ENCODE measurements at places on chromosomes 6 and 20.

DNA sequence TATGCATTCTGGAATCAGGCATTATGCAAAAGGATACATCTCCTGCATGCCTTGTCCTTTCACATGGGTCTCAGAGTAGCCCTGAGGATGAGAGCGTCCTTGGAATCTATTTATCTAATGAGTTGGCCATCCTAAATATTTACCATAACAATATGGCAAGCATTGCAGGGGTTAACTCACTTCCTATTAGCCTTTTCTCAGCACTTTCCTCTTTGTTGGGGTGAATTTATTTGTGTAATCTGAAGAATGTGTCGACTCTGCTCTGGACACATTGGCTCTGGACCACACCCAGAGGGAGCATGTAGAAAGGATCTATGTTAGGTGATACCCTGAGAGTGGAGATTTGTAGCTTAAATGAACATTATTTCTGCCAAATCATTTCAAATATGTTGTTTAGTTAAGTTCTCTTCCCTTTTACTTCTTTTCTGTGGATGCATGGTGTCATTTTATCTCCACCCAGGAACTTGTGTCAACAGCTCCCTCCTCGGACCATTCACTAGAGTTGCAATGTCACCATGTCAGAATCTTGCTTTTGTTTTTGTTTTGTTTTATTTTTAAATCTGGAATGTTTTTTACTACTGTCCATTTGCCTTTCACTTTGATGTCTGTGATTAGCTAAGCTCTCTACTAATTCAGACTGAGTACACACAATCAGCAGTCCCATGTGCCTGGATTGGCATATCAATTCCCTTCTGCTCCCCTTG lies 757.0 kb upstream of the MMS22L start:
- peak; percentile 78 for DNase-seq
- H3K36me3 ChIP-seq: no peaks in the 10 kb centered on the region
- peaks cover 4% of the 10 kb centered on the region for H3K4me1 ChIP-seq
- no peak overlapping the region for H3K27ac ChIP-seq
- no peak overlapping the region for H3K4me3 ChIP-seq

GRCh38 chr6:26521600-26522391 lies 16.4 kb upstream of the HMGN4 start:
- H3K4me1 ChIP-seq: no peaks in the 10 kb centered on the region
- H3K36me3 ChIP-seq: no peaks in the 10 kb centered on the region
- H3K27me3 ChIP-seq: no peaks in the 10 kb centered on the region

DNA sequence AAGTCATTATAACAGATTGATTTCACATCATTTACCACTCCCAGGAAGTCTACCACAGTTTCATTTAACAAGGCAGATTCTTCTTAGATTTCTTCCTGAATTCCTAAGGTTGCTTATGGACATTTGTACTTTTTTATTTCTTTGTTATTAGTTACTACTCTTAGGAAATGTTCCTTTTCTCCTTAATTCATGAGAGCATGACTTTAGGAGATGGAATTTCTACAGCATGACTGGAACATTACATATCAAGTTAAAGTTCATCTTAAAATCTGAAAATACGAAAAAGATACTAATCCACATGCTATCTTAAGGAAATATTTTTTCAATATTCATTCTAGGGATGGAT lies 22.3 kb downstream of the CNKSR3 start:
- H3K27me3 ChIP-seq: no peaks in the 10 kb centered on the region
- no peaks in the 10 kb centered on the region for H3K4me1 ChIP-seq
- H3K36me3 ChIP-seq: no peaks in the 10 kb centered on the region
- no peak for DNase-seq
- H3K4me3 ChIP-seq: no peak overlapping the region
- no peak overlapping the region for H3K27ac ChIP-seq

GRCh38 chr20:9792674-9793073 lies 46.2 kb downstream of the PAK5 start:
- H3K4me1 ChIP-seq: no peaks in the 10 kb centered on the region
- no peak overlapping the region for H3K27ac ChIP-seq
- no peaks in the 10 kb centered on the region for H3K36me3 ChIP-seq
- H3K27me3 ChIP-seq: no peaks in the 10 kb centered on the region

DNA sequence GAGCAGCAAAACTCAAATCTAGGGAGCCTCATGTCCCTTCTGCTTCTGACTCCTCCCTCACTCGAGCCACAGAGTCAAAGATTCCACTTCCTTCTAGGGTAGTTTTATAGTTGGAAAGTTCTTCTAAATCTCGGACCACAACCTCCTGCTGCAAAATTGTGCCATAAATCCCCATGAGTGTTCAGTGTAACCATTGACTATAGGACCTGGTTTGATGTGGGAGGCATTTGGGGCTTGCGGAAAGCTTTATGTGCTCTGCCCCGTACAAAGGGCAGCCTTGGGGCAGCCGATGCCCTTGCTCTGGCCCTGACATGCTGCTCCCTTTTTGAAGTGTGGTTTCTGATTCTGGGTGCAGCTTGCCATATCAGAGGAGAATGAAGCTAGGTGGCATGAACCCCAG lies 43.6 kb upstream of the IER3 start:
- H3K36me3 ChIP-seq: no peaks in the 10 kb centered on the region
- no peak for DNase-seq
- no peak overlapping the region for H3K4me3 ChIP-seq
- H3K27me3 ChIP-seq: peaks cover 2% of the 10 kb centered on the region

- DNase-seq: no peak
- no peaks in the 10 kb centered on the region for H3K27me3 ChIP-seq
- no peak overlapping the region for H3K4me3 ChIP-seq
- H3K27ac ChIP-seq: no peak overlapping the region
- H3K4me1 ChIP-seq: peaks cover 2% of the 10 kb centered on the region
Measured at GRCh38 chr6:10721850-10722569, 860 bp upstream of the TMEM14C start.

- no peak overlapping the region for H3K4me3 ChIP-seq
- no peak overlapping the region for H3K27ac ChIP-seq
- H3K27me3 ChIP-seq: no peaks in the 10 kb centered on the region
Measured at GRCh38 chr6:25560865-25561264, 91.2 kb upstream of the SCGN start.

DNA sequence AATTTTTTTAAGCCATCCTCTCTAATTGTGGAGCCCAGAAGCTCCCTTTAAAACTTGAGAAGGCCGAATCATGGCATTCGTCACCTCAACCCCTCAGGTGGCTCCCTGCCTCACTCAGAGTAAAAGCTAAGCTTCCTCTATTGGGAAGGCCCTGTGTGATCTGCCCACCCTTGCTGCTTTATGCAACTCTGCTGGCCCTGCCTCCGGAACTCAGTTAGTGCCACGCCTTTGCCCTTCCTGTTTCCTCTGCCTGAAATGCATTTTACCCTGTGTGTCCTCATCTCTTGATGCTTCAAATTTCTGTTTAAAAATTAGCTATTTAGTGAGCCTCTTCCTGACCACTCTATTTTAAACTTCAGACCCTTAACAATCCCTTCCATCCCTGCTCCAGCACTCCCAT lies 5.7 kb downstream of the PACRG start:
- no peaks in the 10 kb centered on the region for H3K36me3 ChIP-seq
- no peak for DNase-seq
- no peak overlapping the region for H3K27ac ChIP-seq

DNA sequence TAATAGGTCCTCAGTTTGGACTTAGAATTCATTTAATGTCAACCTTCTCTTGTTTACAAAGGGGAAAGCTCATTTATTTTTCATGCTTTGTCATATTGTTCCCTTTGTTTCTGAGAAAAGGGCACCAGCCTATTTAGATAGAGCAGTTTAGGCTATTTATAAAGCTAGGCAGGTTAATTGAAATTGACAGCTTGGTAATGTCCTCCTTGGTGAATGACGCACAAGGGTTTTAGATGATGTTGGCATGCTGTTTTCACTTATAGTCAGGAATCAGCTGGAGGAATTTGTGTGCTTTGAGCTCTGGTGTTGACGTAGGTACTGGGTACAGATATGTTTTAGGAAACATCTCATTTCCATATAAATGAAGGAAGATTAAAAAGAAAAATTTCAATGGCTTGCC lies 45.2 kb downstream of the BCKDHB start:
- H3K27me3 ChIP-seq: no peaks in the 10 kb centered on the region
- H3K27ac ChIP-seq: no peak overlapping the region
- no peaks in the 10 kb centered on the region for H3K4me1 ChIP-seq
- DNase-seq: no peak

Measured in iPS DF 6.9 (cell line).